Iris pigment epithelial cell (primary cell): ENCODE measurements at places on chromosomes 5 and 9.

DNA sequence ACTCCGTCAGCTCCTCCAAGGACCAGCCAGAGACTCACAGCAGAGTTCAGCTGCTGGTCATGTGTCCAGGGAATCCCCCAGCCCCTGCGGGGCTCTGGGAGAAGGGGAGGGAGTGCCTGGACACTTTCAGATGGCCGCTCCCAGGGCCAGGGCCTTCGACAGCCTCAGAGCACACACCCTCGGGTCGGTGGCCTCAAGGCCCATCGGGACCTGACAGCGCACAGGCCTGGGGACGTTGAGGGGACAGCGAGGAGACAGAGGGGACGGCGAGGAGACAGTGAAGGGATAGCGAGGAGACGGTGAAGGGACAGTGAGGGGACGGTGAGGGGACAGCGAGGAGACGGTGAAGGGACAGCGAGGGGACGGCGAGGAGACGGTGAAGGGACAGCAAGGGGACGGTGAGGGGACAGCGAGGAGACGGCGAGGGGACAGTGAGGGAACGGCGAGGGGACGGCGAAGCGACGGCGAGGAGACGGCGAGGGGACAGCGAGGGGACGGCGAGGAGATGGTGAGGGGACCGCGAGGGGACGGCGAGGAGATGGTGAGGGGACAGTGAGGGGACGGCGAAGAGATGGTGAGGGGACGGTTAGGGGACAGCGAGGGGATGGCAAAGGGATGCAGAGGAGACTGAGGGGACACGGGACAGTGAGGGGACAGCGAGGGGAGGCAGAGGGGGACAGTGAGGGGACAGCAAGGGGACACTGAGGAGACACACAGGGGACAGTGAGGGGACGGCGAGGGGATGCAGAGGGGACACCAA lies 47.3 kb downstream of the SLC12A7 start:
- DNase-seq: no peak

GRCh38 chr5:56048124-56048523 lies 53.4 kb upstream of the IL6ST start:
- no peak for DNase-seq

DNA sequence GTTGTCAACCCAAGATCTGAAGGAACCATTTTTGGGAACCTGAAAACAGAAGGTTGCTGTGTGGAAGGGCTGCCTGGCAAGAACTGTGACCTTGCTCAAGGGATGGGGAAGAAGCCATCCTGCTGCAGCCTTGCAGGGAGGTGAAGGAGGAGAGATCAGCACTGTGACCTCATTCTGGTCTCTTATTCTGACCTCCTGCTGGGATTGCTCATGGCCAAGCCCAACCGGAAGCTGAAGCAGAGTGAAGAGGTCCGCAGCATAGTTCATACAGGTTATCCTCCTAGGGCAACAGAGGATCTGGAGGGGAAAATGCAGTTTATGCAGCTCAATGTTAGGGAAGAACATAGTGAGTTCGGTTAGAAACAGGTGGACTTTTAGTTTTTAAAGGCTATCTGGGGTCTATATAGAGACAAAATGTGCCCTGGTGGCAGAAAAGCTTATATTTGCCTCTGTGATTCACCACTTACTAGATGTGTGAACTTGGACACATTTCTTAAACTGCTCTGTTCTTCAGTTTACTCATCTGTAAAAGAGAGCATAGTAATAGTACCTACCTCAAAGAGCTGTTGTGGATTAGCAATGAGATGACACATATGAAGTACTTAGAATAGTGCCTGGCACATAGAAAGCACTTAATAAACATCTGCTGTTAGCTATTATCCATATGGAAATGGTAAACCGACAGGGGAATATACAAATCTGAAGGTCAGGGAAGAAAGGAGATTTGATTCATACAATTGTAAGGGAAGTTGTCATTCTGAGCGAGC lies 57.9 kb upstream of the BNC2 start:
- peak; percentile 45 for DNase-seq

DNA sequence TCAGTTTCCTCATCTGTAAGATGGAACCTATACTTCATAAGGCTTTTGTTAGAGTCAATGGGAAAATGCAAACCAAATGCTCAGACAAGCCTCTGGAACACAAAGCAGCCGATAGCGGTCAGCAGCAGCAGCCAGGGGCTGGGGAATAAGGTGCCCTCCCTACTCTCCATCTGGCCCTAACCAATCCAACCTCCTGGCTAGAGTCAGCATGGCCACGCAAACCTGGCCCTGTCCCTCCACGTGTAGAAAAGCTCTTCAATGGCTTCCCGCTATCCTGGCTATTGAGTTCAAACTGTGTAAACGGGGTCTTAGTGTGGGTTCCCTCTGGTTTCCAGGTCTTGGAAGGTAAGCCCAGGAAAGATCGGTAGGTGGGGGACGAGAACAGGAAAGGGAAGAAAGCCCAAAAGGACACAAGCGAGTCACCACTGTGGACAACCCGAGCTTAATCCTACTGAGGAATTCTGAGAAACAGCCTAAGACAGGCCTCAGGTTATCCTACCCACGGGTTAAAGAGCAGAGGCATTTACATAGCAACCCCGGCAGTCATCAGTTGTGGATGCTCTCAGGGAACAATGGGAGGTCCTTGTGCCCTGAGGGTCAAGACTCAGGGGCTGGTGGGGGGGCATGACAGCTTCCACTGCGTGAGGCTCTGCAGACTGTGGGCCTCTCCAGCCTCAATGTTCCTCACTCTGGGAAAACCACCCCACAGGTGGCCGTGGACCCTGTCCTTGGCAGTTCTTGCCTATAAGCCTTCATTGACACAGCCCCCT lies 30.9 kb downstream of the FABP6 start:
- peak; percentile 41 for DNase-seq

GRCh38 chr5:90747175-90747574 lies 188.6 kb downstream of the ADGRV1 start:
- DNase-seq: peak; percentile 25

- no peak for DNase-seq
These were observed 128.7 kb downstream of the CEP120 start for GRCh38 chr5:123294544-123294943.

DNA sequence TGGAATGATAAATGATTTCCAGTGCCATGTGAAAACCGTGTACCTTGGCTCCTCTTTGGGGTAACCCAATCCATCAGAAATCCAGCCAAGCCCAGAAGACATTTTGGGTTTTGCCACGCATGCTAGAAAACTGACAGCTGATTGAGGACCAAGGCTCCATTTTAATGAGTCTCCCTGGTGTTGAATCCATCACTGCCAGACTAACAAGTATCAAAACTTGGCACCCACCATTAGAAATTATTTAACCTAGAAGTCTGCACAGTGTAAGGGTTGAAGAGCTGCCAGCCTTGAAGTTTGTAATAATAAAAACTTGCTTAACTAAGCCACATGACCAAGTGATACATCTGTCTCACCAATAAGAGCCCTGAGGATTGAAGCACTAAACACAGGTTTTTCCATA lies 369.9 kb downstream of the DNAH5 start:
- no peak for DNase-seq

DNA sequence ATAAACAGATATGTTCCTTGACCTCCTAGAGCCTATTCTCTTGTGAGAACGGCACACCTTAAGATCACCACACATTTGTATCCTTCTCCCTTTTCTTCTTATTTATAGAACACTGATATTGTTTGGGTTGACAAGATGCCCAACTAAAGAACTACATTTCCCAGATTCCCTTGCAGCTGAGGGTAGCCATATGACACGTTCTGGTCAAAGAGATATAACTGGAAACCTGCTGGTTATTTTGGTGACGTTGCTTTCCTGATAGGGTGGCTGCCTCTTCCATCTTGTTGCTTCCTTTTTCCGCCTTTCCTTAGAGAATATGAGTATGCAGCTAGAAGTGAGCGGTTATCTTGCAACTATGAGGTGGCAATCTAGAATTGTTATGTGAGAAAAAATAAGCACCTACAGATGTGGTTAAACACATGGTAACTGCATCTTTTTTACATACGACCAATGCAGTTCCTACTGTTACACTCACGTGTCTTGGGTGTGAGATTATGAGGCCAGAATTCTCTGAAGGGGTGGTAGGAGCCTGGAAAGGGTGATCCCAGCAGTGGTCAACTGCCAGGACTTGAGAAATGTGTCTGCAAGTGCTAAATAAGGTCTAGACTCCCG lies 72.9 kb downstream of the SEC61B start:
- peak; percentile 11 for DNase-seq

DNA sequence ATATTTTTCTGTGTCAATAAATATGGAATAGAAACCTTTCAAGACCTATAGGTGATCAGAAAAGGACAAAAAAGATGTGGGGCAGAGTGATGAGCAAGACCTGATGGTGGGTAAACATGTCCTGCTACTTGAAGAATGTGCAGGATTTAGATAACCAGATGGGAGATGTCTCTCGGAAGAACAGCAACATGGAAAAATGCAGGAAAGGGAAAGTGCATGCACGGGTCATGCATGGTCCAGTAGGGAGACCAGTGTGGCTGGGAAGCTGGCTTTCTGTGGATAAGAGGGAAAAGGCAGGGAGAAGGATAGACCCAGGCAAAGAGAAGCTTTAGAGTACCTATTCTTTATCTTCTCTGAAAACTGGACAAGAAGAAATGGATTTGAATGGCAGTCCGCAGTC lies 7.1 kb upstream of the CAST start:
- DNase-seq: no peak

GRCh38 chr5:142307146-142307890 lies 17.5 kb downstream of the SPRY4 start:
- DNase-seq: no peak

DNA sequence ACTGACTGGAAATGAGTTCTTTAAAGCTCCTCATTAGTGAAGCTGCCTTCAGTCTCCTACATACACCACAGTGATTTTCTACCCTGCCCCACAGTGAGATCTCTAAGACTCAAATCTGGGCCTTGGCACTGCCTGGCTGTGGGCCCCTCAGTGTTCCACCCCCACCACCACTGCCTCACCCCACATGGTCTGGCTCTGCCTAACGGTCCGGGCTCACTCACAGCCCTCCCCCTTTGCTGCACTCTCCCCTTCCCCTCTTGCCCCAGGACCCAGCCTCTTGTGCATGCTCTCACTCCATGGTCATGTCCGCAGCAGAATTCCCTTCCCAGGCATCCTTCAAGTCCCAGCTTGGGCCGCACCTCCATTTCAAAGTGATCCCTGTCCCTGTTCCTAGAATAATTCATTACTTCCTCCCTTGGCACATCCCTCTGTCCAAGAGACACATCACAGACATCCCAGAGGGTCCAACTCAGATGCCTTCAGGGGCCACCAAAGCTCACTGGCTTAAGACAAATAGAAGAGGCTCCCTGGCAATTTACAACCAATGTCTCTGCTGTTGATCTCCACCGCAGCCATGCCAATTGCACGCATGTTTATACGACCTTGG lies 56.7 kb downstream of the HRH2 start:
- DNase-seq: no peak

GRCh38 chr9:75960551-75960950 lies 70.1 kb downstream of the PCSK5 start:
- DNase-seq: no peak

- peak; percentile 88 for DNase-seq
These were observed 10.0 kb upstream of the PLIN2 start for GRCh38 chr9:19137282-19137681.

- peak; percentile 41 for DNase-seq
These were observed 48.3 kb upstream of the ICE1 start for GRCh38 chr5:5374009-5374715.

DNA sequence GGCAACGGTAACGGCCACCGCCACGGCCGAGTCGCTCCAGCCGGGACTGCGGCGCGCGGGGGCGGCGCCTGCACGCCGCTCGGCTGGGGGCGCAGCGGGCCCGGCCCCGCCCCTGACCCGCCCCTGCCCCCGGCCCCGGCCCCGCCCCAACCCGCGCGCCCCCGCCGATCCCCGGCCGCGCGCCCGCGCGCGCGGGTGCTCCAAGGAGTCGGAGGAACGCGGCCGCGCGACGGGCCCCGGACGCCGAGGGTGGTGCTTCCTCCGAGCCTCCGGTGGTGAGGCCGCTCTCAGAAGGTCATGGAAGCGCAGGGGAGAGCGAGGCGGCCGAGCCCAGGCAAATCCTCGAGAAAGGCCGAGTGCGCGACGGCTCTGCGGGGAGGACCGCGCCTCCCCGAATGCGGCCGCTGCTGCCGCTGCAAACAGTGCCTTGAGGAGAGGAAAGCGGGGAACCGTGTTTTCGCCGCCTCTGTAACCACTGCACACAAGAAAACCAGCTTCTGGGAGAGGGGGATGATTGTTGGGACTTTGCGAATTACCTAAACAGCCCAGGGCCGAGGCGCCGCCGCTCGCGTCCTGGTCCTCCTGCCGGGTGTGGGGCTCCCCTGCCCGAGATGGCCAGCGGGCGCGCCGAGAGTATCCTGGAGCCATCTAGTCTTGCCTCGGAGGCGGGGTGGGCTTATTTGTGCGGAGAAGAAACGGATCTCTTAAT lies at the start of gene LIFR:
Gene LIFR, minus strand, starts transcription at position 48 of the 709 bp plus-strand sequence. CDS start 25,999 bp downstream, outside the sequence.
- peak; percentile 84 for DNase-seq
